ENCODE measurements at places on chromosomes 5 and 9.

DNA sequence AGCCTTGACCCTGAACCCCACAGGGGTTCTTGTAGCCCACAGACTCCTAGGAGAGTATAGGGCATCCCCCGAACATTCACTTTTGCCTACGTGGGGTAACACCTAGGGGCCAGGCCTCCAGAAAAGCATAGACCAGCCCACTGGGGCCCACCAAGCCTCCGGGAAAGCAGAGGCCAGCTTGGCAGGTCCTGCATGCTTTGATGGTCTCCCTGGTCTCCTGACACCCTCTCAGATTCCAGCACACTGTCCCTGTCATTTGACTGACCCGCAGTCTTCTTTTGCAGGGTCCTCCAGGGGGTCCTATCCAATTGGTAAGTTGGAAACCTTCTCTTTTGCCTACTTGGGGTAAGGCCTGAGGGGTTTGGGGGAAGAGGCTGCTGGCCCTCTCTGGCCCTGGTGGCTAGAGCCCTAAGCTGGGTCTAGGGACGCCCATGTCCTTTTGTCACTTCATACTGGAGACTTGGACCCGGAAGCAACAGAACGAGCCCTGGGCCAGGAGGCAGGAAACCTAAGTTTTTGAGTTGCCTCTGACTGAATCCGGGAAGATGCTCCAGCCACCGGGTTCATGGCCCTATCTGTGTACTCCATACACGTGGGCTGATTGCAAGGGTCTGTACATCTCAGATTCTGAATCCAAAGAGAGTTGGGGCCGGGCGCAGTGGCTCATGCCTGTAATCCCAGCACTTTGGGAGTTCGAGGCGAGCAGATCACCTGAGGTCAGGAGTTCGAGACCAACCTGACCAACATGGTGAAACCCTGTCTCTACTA is 20.9 kb upstream of the ORM1 start:
- DNase-seq, result no peak

- no peak for DNase-seq
Observed at GRCh38 chr5:144691936-144692335, 521.3 kb downstream of the KCTD16 start.

DNA sequence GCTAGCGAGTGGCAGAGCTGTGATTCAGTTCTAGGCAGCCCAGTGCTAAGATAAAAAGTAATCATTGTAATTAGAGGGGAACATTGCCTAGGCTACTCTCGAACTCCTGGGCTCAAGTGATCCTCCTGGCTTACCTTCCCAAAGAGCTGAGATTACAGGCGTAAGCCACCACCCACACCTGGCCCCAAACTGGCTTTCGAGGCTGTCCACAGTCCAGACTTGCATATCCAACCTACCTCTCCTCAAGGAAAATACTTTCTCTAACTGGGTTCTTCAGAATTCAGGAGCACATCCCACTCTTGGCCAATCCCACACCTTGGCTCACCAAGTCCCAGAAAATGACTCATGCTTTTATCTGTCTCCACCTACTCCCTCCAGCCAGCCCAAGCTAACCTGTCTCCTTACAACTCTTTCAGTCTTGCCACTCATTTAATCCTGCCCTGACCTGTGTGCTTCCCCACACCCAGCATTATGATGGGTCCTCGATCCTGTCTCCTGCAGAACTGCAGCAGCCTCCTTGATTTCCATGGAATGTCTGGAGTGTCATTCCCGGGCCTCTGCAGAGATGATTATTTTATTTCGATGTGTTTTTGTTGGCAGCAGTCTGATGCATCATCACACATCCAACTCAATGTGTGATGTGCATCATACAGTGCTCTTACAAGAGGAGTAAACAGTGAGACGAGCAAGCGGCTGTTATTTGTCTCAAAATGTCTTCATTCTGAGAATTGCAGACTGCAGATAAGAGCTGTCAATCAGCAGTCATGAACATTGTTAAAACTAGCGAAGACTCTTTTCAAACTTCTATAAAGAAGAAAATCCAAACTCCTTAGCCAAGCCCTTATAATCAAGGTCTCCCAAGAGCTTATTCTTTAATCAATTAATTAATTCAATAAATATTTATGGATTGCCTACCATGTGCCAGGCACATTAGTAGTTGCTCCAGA is 167.3 kb downstream of the SEC61B start:
- no peak for DNase-seq

GRCh38 chr9:136617746-136618579 is 44.8 kb upstream of the EGFL7 start:
- no peak for DNase-seq

DNA sequence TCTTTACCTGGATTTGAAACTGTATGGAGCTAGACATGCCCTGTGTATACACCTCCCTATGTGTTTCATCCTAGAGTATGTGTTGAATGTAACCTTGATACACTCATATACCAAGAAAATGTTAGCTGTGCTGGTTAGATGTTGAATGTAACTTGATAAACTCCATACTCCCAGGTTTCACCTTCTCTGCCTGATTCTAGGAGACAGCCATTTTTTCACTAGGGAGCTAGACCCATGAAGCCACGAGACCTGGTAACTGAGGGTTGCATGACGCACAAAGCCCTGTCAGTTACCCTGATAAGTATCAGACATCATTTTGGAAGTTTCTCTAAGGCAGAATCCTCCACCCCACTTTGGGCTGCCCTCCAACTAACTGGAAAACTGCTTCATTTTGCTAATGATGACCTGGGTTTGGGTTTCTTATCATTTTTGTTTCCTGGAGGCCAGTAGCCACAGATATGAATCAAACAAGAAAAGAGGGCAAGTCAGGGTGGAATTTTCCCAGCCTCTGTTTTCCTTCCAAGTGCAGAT is 478.5 kb upstream of the KIF2A start:
- DNase-seq, result no peak

DNA sequence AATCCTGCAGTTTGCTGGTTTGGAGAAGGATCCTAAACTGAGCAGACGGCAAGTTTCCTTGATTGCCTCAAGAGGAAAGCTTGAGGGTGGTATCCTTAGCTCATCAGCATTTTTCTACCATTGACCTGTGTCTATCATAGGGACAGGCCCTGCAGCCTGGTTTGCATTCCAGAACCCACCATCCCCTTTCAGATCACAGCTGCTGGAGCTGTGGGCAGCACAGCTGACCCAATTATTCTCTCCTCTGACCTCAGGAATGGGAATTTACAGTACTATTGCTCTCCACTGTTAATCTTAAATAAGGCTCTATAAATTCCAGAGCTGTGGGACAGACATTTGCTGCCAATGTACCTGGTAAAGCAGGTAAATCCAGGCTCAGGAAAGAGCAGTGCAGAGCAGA is 163.0 kb downstream of the SPOCK1 start:
- no peak for DNase-seq

DNA sequence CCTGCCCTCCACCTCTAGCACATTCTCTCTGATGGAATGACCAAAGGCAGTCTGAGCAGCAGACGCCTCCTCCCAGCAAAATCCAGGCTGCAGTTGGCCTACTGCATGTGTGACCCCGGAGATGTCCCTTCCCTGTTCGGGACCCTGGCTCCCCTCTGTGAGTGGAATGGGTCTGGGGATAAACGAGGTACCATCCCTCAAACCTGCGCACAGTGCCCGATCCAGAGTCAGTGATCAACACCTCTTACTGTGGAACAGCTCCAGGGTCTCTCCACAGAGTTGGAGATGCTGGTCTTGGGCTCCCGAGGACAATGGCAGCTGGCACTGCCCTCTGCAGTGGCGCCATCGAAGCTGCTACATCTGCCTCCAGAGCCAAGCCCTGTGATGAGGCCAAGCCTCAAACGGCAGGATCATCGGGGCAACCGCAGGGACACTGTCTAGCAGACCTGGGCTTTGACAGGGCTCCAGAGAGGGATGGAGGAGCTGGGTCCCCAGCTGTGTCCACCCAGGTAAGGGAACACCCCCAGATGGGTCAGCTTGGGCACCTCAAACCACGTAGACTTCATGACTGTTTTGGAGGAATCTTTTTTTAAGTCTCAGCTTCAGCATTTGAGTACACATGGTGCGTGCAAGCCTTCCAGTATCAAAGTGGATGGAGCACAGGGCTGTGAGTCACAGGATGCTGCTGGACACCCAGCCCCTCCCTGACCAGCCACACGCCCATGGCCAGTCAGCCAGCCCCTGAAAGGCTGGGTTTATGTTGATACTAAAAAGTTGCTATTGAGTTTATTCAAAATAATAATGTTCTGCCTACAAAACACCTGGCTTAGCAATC is 13.0 kb downstream of the MED10 start:
- DNase-seq, result no peak
